ENCODE measurements at places on chromosomes 7 and 10. TPM values are rescaled to one million over a fixed set of nuclear protein-coding genes. Genes with fewer than 3 reads are reported as not detected.

- DNase-seq = no peak
Observed at GRCh38 chr10:34670081-34670480, 145.0 kb downstream of the PARD3 start.

Gene COL13A1
- total RNA-seq = 2.5 TPM

GRCh38 chr7:107564553-107565298, 955 bp downstream of the DUS4L start:
- no peak for DNase-seq

DNA sequence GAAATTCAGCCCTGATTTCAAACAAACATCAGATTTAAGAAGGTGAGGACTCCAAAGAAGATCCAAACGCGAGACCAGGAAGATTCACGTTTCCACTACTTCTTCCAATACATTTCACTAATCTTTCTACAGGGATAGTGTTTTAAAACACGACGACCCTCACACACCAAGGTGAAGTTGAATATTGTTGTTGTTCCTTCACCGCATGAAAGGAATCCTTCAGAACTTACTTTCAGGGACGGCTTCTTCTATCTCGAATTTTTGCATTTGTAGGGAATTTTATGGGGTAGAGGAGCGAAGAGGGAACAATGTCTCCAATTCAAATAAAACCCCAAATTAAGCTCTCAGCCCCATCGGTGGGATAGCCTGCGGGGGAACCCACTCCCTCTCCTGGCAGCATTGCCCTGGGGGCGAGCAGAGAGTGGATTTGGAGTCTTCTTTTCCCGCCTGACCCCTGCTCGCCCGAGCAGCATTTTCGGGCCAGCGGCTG, 1.5 kb upstream of the GATA3 start:
- no peak for DNase-seq

DNA sequence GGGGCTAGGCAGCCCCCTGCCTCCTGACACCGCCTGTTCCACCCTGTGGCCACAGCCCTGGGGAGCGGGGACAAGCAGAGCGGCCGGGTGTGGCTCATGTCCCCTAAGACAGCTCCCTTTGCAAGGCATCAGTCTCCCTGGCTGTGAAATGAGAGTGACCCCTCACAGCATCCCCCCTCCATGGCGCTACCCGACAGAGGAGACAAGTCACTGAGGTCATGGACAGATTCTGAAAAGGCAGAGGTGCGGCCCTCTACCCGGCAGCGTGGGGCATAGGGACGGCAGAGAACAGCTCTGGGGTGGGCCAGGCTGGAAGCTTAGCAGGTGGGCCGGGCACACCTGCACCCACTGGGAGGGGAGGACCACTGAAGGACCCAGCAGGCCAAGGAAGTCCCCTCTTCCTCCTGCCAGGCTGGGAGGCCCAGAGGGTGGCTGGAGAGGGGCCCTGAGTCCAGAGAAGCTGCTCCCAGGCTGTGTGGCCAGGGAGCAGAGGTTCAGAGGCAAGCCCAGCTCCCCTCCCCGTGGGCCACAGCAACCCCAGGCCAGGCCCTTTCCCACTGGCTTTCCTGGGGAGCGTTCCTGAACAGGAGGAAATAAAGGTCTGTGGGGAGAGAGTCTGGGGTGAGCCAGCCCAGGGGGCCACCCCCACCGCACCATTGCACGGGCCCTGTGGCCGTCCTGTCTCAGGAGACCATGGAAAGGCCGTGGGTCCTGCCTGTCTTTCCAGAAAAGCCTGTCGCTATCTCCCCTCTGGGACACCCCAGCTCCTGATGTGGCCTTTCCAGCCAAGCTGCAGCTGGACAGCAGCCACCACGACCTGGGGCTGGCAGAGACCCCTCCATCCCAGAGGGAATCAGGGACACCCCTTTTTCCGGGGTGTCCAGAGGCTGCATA, 1.7 kb downstream of the ADAP1 start:
- no peak for DNase-seq

DNA sequence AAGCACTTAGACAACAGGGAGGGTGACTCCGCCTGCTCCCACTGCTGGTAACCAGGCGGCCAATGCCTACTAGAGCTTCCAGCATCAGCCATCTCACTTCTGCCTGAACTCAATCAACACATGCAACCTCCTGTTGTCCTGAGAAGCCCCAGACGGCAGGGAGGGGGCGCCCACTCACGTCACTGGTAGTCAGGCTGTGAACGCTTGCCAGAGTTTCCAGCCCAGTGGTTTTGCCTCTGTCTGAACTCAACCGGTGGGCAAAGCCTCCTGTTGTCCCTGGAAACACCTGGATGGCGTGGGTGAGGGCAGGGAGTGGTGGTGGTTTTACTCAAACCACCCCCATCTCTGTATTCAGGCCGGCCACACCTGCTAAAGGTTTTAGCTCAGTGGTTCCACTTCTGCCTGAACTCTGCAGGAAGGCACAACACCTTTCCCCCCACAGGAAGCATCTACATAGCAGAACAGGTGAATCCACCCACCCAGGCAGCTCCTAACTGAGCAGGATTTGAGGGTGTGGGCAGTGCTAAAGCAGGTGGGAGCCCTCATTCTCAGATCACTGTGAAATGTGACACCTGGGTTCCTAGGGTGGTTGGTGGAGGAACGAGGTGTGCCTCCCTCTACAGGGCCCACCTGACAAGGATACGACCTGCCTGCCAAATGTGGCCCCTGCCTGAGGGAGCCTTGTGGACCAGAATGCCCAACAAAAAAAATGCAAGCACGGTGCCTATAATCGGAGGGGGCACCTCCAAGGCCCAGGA, 563.0 kb upstream of the SEMA3D start:
- DNase-seq = no peak

DNA sequence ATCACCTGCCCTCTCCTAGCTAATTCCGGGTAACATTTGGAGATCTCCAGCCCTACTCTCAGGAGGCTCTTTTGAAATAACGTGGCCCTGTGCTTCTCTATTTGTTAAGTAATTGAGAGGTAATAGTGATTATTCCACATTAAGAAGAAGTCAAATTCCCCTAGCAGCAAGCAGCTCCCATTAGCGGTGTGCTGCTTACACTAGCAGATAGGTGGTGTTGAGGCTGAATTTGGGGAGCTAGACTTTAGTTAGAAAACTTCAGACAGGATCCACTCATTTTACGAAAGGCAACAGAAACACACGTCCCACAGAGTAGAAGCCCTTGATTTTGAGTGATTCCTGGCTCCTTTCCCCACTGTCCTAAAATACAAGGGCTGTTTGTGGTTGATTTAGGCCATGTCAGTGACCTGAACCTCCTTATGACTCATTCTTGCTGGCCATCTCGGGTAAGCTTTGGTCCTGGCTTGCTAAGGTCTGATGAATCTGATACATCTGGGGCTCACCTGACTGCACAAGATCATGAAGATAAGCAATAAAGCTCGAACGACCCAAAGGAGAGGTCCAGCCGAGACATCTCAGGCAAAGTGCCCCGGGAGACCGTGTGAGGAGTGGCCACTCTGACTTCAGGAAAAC, 77.2 kb downstream of the FAM204A start:
- no peak for DNase-seq

DNA sequence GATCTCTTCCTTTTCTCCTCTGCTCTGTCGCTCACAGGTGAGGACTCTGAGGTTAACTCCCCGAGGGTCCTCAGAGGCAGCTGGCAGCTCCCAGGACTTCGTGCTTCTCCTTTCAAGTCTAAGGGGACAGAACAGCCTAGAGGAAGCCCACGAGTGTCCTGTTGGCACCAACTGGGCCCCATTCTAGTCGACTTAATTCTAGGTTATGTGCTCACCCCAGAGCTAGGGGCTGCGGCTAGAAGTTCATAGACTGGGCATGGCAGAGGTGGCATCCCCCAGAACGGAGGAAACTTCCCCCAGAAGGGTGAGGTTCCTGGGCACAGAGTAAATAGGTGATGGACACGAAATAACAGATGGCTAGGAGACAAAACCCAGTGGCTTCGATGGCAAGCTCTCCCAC, 259.4 kb downstream of the TEX36 start:
- no peak for DNase-seq

Gene SLC18A3
- total RNA-seq = 0.20 TPM

DNA sequence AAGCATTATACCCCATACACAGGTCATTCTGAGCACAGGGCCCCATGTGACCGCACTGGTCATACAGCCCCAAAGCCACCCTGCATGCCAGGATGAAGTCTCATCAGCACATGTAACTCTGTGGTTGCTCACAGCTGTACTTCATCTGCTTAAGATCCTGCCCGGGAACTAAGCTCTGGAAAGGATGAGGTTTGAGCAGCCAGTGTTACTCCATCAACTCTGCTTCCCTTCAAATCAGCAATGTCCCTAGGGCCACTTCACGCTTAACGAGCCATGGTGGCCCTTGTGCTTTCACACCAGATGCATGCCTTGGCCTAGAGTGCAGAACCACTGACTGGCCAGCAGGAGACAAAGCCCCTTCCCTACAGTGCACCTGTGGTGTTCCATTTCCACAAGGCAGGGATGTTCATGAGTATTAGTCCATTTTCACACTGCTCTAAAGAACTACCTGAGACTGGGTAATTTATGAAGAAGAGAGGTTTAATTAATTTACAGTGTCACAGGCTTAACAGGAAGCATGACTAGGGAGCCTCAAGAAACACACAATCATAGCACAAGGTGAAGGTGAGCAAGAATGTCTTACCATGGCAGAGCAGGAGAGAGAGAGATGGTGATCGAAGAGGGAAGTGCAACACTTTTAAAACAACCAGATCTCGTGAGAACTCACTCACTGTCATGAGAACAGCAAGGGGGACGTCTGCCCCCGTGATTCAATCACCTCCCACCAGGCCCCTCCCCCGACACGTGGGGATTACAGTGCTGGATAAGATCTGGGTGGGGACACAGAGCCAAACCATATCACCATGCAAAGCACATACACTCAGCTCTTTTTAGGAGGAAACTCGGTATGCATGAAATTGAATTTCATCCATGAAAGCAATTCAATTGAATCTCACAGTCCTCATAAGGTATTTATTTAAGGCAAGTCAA, 149.0 kb upstream of the CDCA7L start:
- no peak for DNase-seq

DNA sequence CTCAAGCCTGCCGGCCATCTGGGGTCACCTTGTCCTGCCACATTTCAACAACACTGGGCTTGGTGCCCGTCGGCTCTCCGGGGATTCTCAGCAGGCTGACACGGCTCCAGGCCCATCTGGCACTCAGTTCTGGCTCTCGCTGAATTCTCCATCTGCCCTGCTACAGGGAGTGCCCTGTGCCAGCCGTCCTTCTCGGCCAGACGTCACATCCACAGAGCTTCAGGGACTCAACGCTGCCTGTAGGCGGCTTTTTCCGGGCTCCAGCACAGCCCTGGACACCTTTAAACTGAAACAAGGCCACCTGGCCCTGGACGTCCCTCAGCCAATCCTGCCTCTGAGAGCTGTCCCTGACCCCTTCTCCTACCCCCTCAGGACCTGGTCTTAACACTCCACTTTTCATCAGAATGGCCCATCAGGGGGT, 43.0 kb downstream of the TMEM130 start:
- no peak for DNase-seq

GRCh38 chr10:5588080-5588453, 63.3 kb downstream of the CALML3 start:
- no peak for DNase-seq

Gene CCDC136
- 25.3 TPM for total RNA-seq

GRCh38 chr10:114259824-114260223, 20.8 kb downstream of the VWA2 start:
- no peak for DNase-seq

DNA sequence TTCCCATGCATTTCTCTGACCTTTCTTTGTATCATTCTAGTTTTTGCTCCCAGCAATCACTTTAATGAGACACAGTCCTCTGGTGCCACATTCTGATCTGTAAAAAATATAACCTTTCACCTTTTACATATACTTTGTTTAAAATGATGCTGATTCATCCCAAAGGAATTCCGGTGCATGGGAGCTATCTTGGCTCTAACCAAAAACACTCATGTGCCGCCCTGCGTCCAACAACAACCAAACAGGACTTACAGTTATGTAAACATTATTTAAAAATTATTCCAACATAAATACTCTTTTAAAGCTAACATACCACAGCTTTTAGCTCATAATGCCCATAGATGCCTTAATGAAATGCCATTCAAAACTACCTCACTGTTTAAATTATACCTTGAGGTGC, 7.7 kb upstream of the OPALIN start:
- DNase-seq = no peak

Gene NUPR2
- 1.0 TPM for total RNA-seq

GRCh38 chr10:79107736-79108264, 39.0 kb downstream of the ZMIZ1 start:
- no peak for DNase-seq

GRCh38 chr10:89846281-89846630, 144.9 kb downstream of the KIF20B start:
- no peak for DNase-seq

GRCh38 chr10:30784897-30785605, 155.5 kb upstream of the LYZL2 start:
- peak; percentile 66 for DNase-seq

Gene CFTR
- total RNA-seq = 95.2 TPM

- DNase-seq = no peak
Observed at GRCh38 chr10:77416311-77417135, 221.1 kb downstream of the KCNMA1 start.

GRCh38 chr10:69639291-69640195, 9.5 kb downstream of the FAM241B start:
- DNase-seq = peak; percentile 63

Gene TMEM270
- not detected for total RNA-seq

- no peak for DNase-seq
Observed at GRCh38 chr10:22625516-22626290, 88.7 kb downstream of the PIP4K2A start.

DNA sequence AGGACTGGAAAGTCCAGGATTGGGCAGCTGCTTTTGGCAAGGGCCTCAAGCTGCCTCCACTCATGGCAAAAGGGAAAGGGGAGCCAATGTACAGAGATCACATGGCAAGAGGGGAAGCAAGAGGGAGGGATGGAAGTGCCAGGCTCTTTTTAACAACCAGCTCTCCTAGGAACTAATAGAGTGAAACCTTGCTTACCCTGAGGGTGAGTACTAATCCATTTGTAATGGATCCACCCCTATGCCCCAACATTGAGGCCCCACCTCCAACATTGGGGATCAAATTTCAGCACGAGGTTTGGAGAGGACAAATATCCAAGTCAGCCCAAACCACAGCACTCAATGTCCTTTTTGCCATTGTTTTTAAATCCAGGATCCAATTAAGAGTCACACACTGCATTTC, 12.5 kb downstream of the HABP2 start:
- DNase-seq = no peak

Measured in mucosa of gallbladder (tissue), 1 donor.